ENCODE measurements at places on chromosomes 2 and 18.

DNA sequence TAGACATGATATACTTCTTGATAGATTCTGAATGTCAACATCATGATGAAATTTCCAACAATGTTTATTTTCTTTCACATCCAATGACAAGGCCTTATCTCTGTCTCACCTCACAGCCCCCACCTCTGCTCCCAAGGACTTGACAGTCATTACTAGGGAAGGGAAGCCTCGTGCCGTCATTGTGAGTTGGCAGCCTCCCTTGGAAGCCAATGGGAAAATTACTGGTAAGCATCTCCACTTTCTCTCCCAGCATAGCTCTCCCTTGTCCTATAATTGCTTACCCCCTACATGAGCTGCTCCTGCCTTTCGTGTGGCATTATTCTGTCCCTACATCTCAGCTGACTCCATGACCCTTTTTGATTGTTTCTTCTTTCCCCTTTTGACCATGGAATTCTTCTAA is 821.8 kb downstream of the MBD2 start:
- DNase-seq: no peak

DNA sequence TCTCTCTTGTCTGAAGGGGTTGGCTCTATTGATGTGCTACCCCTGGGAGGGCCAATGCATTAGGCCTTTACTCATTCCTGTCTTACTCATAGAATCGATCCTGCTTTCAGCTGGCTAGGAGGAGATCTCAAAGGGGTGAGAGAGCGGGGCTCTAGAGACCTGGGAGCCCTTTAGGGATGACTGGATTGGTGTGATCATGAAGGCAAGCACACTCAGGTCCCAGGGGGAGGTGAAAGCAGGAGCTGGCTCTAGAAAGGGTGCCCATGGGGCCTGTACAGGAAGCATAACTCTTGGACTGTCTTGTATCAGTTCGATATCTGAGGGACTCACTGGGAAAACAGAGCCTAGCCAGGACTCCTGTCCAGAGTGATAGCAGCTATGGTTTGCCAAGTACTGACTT is 47.8 kb downstream of the INPP4A start:
- DNase-seq: no peak

DNA sequence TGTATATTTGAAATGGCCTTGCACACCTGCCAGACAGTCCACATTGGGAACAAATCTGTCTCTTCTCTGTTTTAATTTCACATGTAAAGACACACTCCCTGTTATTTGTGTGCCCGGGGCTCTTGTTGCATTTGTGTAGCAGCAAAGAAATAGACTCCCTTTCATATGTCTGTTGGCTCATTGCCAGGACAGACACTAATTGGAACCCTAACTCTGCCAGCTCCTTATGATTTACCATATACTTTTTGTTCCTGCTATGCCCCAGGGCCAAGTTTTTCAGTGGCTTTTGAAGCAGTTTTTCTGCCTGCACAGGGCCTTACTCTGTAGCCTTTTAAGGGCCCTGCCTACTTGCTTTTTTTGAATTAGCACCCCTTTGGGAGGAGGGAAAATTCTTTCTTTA is 396.9 kb downstream of the DLGAP1 start:
- DNase-seq: no peak

DNA sequence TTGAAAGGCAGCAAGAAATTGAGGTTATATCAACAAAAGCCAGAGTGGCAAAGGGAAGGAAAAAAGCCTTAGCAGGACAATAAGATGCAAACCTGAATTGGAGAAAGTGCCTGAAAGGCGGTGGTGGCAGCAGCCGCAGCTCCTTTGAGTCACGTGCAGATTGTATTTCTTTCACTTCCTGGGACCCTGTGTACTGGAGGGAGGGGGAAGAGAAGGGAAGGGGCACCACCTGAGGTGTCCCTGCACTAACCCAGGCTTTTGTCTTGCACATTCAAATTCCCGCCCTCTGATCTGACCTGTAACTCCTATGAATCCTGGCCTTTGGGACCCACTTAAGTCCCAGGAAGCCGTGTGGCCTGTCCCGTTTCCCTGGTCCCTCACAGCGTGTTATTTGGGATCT is 326.1 kb upstream of the SKOR2 start:
- no peak for DNase-seq

DNA sequence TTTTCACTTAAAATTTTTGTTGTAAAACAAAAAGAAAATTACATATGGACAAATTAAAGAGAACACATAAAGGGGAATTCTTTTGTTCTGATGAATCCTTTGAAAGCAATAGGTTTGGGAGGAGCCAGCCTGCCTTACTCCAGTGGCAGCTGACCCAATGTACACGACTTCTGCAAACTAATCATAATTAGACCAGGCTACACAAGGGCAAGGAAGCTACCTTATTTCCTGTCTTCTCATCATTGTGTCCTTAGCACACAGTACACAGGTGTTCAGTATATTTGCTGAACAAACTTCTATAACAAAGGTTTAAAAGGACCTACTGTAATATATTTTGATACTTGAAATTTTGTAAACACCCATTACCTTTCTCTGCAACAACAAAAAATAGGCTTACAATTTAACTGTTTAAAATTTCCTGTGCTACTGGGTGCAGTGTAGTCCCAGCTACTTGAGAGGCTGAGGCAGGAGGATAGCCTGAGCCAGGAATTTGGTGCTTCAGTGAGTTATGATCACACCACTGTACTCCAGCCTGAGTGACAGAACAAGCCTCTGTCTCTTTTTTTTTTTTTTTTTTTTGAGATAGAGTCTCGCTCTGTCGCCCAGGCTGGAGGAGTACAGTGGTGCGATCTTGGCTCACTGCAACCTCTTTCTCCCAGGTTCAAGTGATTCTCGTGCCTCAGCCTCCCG is 18.9 kb downstream of the KCNG3 start:
- no peak for DNase-seq

- no peak for DNase-seq
These were observed 475.8 kb downstream of the TXNL1 start for GRCh38 chr18:56162311-56163265.

GRCh38 chr18:4311136-4311535 is 144.0 kb downstream of the DLGAP1 start:
- DNase-seq: no peak

GRCh38 chr2:126687503-126687902 is 31.5 kb downstream of the GYPC start:
- DNase-seq: no peak

- no peak for DNase-seq
These were observed 90.8 kb upstream of the CDKL4 start for GRCh38 chr2:39334529-39334928.

GRCh38 chr18:43751835-43752234 is 474.5 kb upstream of the SYT4 start:
- no peak for DNase-seq

GRCh38 chr2:195779491-195779890 is 122.5 kb downstream of the SLC39A10 start:
- no peak for DNase-seq

DNA sequence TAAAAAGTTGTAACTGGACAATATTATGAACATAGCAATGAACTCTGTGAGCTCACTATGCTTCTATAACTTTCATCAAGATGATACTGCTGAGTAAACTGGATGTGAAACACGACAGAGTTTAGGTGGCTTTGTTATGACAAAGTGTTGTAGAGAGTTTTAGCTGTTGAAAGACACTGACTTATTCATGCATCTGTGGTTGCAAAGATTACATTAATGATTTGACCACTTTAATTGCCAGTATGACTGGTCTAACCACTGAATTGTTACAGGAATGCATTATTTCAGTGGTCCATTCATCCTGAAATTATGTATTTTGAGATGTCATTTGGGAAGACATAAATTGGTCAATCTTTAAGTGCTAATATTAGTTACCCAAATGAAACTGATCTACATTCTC is 117.9 kb downstream of the SPHKAP start:
- DNase-seq: no peak

GRCh38 chr2:181857483-181857882 is 34.0 kb upstream of the ITPRID2 start:
- DNase-seq: no peak

GRCh38 chr18:1438967-1439366 is 534.3 kb downstream of the ADCYAP1 start:
- DNase-seq: no peak

DNA sequence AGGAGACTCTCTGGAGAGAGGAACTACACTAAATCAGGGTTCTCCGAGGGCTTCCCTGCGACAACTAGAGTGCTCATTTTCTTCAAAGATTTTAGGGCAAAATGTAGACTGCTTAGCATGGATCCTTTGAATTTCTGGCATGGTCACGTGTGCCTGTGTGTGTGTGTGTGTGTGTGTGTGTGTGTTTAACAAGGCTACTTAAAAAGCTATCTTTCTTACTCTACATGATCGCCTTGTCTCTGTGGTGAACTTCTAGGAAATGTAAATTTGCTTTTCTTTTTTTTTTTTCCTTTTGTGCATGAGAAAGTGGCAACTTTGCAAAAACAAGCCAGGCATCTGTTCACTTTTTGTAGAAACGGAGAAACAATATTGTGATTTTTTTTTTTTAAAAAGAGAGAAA is 43.9 kb downstream of the SOX11 start:
- no peak for DNase-seq

DNA sequence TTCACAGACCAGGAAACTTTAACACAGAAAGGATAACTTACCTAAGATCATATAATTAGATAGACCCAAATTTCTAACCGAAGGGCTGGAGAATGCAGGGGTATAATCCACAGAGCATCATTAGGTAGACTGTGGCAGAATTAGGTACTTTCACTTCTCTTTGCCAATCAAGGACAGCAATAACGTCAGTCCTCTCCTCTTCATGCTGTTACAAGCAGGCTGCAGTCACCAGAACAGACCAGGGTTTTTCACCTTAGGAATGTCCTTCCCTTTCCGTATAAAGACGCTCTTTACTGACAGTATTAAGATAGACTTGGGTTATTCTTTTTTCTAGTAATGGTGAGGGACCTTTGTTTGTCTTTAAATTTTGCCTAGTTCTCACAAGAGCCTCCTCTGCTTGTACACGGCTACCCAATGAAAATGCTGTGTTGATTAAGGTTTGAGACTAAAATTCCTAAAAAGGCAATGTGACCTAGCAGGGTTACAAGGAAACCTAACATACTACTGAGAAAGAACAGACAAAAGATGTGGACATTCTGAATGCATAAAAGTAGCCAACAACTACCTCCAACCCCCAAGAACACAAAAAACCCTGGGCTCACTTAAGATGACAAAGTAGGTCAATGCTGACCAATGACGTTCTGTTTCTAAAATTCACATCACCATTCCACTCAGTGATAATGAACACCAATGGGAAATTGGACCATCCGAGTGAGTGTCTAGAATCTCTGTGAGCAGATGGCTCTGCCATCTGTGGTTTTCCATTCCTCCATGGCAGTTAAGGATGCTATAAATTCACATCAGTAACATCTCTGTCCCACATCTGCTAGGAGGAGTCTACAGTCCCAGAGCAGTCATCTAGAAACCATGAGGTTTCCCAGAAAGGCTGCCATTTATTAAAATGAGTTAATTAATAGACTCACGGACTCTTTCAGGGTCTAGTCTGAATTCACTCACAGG is 2.1 kb downstream of the PDIA6 start:
- DNase-seq: no peak

DNA sequence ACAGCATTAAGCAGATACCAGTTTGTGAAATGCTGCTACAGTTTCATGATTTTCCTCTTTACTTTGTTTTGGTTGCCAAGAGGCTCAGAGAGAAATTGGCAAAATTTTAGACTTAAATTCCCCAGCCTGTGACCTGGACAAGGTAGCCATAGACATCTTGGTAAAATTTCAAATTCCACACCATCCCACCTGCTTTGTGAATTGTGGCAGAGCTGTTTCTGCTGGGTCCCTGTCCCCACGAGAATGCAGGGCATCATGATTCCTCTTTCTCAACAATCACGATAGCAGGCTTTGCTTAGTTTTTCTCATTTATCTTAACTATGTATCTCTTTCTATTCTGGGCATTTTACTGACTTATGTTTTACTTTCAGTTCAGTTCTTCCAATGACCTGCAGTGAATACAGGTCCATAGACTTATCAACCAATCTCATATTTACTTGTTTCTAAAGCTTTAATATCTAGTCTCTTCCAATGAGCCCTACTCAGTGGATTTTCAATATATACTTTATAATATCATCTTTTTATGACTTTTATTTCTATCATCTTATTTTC is 351.6 kb downstream of the SOCS6 start:
- no peak for DNase-seq

DNA sequence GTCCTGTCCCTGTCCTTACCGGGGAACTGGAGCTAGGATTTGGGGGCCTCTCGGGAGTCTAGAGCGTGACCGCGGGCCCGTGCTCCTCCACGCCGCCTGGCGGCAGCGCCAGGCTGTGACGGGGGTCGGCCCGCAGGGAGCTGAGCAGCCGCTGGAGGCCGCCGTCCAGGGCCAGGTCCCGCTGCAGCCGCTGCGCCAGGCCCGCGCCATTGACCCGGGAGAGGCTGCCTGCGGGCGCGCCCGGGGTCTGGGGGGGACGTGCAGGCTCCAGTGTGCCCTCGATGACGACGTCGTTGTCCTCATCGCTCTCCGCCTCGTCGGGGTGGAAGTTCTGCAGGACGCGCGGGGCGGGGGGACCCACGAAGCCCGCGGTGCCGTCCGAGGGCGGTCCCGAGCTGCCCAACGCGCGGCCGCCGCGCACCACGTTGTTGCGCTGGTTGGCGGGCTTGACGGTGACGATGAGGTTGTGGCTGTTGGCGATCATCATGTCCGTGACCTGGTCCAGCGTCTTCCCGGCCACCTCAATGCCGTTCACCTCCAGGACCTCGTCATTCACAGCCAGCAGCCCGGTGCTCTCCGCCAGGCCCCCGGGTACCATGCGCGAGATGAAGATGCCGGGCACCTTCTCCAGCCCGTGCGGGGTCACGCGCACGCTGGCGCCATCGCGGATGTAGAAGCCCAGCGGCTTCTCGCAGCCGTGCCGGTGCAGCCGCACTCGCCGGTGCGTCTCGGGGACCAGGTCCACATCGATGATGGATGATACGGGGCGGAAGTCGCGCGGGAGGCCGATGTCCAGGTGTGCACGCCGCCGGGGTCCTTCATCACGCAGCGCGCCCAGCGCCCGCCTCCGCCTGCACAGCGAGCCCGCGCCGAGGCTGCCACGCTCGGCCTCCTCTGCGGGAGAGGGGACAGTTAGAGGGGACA is 50.9 kb downstream of the ADNP2 start:
- no peak for DNase-seq

- no peak for DNase-seq
These were observed 117.6 kb upstream of the SPATS2L start for GRCh38 chr2:200188876-200189275.

GRCh38 chr2:179428649-179429048 is 164.0 kb upstream of the SESTD1 start:
- no peak for DNase-seq

DNA sequence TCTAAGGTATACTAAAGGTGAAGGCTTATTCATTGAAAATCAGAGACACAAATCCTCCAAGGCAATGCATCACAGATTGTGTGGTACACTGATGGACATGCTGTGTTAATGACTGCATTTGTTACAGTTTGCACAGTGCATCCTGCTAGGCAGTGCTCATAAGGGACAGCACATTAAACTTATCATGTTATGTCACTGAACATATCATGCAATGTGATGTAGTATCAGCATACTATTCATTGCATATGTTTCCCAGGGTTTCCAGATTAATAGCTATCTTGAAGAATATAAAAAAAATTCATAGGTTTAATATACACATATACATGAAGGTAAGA is 225.3 kb downstream of the NCKAP5 start:
- DNase-seq: no peak

- no peak for DNase-seq
These were observed 178.6 kb downstream of the MYCN start for GRCh38 chr2:16118611-16119590.

GRCh38 chr2:225735844-225736243 is 336.3 kb downstream of the NYAP2 start:
- no peak for DNase-seq

GRCh38 chr2:70084973-70085710 is 2.1 kb upstream of the PCBP1 start:
- DNase-seq: peak; percentile 66

- no peak for DNase-seq
These were observed 137.6 kb downstream of the TNS1 start for GRCh38 chr2:217864963-217865772.

Measured in stimulated activated CD4-positive, alpha-beta T cell treated with anti-CD3 and anti-CD28 coated beads, Interleukin-1b, Interleukin-23, amount 100 ng/mL, for 1 hour (primary cell).